Natural killer cell treated with Interleukin-12 subunit alpha and Interleukin-12 subunit beta and Interleukin-15 and Interleukin-18, amount 100 ng/mL, for 72 hours (primary cell): ENCODE measurements at places on chromosomes 1 and 21. TPM values are rescaled to one million over a fixed set of nuclear protein-coding genes. Genes with fewer than 3 reads are reported as not detected.

Gene KRTAP10-12
- total RNA-seq = not detected

Gene NPPB
- total RNA-seq = not detected

Gene SLAMF8
- 0.29 TPM for total RNA-seq

Gene SPRR3
- total RNA-seq = not detected

Gene SLC35F3
- total RNA-seq = 0.56 TPM

Gene DAB1
- not detected for total RNA-seq

Gene SPRR2A
- total RNA-seq = not detected

Gene CFHR2
- not detected for total RNA-seq

Gene WNT4
- not detected for total RNA-seq

Gene COL16A1
- 1.6 TPM for total RNA-seq

Gene PCAT6
- 1.4 TPM for total RNA-seq

Gene RGS18
- 4.0 TPM for total RNA-seq

Gene BTBD8
- total RNA-seq = 0.67 TPM

Gene BATF3
- 137 TPM for total RNA-seq

Gene VANGL2
- total RNA-seq = not detected

Gene BECN2
- not detected for total RNA-seq

Gene OR2M3
- not detected for total RNA-seq

Gene NTMT2
- not detected for total RNA-seq

Gene CDA
- total RNA-seq = not detected

Gene PTGS2
- total RNA-seq = 1.8 TPM

Gene GPX7
- total RNA-seq = 17.3 TPM

Gene GRHL3
- total RNA-seq = not detected

Gene DENND2D
- 118 TPM for total RNA-seq

Gene MCL1
- 333 TPM for total RNA-seq

Gene ZFP69B
- total RNA-seq = 6.2 TPM

Gene UBASH3A
- 9.2 TPM for total RNA-seq
